ENCODE measurements at places on chromosomes 1 and 21.

DNA sequence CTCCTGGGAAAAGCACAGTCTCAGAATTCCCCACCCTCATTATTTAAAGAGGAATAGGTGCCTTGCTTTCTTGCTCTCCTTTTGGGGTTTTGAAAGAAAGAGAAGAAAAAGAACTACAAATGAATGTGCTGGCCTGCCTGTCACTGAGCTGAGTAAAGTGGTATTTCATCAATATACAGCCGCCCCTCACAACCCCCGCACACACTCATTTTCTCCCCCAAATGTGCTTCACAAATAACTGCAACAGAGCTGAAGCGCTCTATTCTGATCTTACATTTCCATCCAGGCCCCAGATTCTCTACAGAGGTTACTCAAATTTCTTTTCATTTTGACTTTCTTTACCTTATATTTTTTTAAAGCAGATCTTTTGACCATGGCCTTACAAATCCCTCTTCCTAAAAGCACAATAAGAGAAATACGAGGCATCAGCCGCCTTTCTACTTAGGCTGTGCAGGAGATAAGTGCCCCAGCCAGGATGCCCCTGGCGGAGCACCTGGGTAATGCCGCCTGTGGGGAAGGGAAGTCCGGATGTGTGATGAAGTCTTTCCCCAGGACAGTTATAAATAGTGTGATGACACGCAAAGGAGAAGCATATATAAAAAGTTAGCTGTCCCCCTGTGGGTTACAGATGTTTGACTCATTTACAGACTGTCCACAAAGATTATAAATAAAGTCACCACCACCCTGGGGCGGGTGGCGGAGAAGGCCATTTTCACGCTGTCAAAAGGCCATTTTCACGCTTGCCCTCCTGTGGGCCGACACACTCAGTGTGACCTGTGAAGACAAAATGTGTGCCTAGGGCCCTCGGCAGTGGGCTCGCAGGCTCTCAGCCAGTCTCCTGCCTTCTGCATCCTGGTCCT is 6.5 kb downstream of the KCNN3 start:
- peak; percentile 15 for DNase-seq

DNA sequence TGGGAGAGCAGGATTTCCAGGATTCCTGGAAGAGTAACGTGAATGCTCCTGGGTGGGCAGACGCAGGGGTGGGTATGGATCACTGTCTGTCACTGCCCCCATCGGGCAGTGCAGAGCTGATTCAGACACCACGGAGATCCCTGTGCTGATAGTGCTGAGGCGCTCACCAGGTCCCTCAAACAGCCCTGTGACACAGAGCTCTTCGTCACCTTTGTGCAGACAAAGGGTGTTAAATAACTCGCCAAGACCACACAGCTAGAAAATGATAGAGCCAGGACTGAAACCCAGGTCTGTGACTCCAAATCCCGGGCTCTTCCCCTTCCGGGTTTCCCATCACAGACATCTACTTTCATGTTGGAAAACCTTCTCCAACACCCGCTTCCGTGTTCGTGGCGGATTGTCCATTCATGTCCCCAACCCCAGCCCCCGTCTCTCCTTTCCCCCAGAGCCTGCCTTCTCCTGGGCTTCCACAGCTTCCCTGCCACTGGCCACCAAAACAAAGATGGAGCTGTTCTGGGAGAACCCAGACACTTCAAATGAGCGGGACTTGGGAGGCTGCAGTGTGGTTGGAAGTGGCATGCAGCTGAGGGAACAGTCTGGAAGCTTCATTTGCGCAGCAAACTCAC is 2.6 kb downstream of the EFHD2 start:
- no peak for DNase-seq

GRCh38 chr1:86380257-86380861 is 15.8 kb downstream of the ODF2L start:
- peak; percentile 67 for DNase-seq

DNA sequence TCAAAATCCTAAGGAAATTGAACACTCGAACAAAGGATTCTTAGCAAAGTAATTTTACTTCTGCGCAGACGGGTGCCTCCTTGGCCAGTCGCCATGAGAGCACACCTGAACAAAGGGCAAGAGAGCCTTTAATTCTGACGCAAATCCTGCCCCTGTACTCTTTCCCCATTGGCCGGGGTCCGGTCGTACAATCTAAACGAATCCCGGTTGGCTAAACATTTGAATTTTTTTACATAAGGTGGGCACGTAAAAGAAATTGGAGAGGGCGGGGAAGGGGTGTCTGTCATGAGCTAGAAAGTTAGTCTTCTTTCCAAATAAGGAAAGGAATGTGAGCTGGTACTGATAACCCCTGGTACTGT is 8.2 kb upstream of the IL22RA1 start:
- DNase-seq = no peak

- no peak for DNase-seq
Measured at GRCh38 chr1:60664086-60664625, 418.2 kb upstream of the NFIA start.

- no peak for DNase-seq
Measured at GRCh38 chr1:92708368-92708950, 76.4 kb downstream of the EVI5 start.

GRCh38 chr1:102529446-102529845 is 532.7 kb upstream of the OLFM3 start:
- no peak for DNase-seq

GRCh38 chr1:217539510-217539909 is 91.4 kb downstream of the GPATCH2 start:
- DNase-seq = no peak

- DNase-seq = peak; percentile 93
Measured at GRCh38 chr1:12184008-12184681, 17.4 kb downstream of the TNFRSF1B start.

- DNase-seq = no peak
Measured at GRCh38 chr21:42093991-42094421, 22.9 kb downstream of the UMODL1 start.

DNA sequence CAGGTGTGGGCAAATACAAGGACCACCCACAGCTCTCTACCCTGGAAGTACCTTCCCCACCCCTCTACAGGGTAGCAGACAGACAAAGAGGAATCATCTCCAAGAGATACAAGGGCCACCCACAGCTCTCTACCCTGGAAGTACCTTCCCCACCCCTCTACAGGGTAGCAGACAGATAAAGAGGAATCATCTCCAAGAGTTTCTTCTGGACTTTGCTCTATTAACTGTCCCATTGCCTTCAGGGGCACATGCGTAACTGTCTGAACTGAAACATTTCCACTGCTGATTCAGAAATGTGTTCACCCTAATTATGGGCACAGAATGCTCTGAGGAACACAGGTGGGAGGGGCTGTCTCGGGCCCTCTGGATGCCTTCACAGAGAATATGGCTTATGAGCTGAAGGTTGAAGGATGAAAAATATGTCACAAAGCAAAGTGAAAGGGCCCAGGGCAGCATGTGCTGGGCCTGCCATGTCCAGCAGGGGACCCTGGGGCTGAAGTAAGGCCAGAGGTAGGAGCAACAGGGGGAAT is 43.9 kb downstream of the ZNF281 start:
- DNase-seq = no peak

GRCh38 chr1:31216016-31216415 is 23.7 kb downstream of the NKAIN1 start:
- no peak for DNase-seq

GRCh38 chr1:13512472-13512871 is 1.3 kb downstream of the LRRC38 start:
- DNase-seq = no peak

DNA sequence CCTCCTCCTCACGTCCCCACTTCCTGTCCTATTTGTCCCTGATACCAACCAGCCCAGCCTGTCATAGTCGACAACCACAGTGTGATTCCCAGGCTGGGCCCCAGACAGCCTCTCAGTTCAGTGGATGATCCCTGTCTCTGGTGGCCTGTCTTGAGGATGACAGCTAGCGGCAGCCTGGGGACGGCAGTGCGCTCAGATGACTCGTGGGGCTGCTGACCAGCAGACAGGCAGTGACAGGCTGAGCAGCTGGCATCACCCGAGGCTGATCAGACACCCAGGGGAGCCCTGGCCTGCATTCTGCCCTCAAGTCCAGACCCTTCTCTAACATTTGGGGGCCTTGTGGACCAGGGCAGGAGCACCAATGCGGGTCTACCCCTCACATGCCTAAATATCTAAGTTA is 21.0 kb downstream of the NKAIN1 start:
- no peak for DNase-seq

DNA sequence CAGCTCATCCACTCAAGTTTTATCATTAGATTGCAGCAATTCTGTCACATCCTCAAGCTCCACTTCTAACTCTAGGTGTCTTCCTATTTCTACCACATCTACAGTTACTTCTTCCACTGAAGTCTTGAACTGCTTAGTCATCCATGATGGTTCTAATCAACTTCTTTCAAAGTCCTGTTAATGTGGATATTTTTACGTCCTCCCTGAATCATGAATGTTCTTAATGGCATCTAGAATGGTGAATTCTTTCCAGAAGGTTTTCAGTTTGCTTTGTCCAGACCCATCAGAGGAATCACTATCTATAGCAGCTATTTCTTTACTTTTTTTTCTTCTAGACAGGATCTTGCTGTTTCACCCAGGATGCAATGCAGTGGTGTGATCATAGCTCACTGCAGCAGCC is 78.0 kb upstream of the RNPC3 start:
- DNase-seq = no peak

DNA sequence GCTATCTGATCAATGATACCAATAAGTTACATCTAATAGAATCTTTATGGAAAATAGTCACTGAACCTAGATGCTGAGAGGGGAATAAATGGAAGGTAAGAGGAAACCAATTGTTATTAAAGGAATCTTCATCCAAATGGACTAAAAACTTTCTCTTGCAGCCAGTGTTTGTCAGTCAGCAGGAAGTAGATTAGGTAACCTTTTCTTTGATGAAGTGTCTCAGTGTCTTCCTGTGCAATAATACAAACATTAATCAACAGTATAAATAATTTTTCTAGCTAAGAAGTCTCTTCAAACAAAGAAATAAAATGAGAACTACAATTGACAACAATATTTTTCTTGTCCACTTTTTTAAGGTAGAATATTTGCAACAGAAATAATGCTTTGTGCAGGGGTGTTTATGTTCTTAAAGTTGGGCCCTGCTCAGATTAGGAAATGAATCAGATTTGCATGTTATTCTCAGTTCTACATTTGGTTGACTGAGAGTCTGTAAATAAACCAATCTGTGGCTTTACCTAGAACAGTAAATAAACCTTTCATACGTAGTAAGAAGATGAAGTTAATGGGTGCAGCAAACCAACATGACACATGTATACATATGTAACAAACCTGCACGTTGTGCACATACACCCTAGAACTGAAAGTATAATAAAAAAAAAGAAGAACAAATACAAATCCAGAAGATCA is 391.4 kb downstream of the MRPL39 start:
- no peak for DNase-seq

DNA sequence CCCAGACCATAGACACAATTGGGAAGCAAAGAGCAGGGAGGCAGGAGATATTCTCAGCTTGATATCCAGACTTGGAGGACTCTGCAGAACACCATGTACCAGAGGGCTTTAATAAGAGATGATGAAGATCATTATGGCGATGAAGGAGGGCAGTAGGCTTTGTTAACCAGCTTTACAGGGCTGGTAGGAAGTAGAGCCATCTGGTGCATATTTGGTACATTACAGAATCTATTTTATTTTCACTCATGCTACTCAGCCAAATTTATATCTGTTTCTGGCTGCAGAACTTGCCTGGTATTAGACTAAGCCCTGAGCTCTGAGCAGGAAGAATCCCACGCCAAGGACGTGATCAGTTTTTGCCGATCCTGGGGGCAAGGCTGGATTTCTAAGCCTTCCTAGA is 61.8 kb upstream of the SYT6 start:
- no peak for DNase-seq

DNA sequence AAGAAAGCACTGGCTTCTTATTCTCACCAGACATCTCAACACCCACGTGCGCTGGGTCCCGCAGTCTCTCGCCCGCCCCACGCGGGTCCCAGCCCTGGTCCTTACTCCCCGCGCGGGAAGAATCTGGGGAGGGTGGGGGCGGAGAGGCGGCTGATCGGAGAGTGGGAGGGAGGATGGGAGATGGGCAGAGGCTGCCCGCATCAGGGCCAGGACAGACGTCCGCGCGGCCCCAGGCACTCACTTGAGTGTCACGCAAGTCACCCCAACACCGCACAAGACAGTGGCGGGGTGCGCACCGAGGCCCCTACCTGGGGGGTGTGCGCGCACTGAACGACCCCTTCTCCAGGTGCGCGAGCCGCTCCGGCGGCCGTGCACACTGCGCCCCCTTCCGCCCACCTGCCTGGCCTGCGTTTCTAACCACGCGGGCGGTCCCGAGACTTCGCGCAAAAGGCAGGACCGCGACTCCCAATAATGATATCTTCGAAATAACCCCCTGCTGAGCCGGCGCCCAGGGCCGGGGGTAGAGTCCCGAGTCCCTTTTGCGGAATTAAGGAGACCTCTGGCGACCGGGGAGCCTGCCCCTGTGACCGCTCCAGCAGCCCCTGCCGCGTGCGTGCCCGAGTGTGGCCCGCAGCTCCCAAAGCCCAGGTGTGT is 6.0 kb upstream of the SIM2 start:
- no peak for DNase-seq

DNA sequence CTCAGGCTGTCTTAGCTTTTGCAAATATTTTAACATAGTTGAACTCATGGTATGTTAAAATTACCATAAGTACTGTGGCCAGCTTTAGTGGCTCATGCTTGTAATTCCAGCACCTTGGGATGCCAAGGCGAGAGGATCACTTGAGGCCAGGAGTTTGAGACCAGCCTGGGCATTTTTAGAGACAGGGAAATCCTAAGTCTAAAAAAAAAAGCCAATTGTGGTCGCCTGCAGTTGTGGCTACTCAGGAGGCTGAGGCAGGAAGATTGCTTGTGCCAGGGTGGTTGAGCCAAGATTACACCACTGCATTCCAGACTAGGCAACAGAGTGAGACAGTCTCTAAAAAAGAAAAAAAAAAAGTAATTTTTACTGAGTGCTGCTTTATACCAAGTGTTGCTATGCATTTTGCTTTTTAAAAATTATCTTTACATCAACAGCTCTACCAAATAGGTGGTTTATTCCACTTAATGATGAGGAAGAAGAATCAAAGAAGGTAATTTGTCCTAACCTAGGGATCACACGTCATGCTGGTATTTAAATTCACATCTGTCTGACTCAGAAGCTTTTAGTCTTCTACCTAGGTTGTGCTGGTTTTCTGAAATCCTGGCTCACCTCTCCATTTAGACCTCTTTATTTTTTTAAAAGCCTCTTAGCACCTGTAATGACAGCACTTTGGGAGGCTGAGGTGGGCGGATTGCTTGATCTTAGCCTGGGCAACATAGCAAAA is 16.8 kb downstream of the PPP1R12B start:
- DNase-seq = no peak

DNA sequence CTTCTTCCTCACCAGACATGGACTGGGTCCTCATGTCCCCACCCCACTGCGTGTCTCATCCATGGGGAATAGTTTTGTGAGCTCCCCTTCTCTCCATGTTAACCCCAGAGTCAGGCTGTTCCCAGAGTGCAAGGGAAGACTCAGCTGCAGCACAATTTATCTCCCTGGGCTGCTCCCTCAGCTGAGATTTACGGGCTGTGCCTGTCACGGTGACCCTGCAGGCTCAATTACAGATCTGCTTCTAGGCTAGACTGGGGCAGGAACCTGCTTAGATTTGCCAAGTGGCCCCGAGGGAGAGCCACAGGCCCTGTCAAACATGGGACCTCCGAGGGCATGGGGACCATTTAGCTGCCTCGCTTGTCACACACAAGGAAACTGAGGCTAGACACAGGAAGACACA is 37.8 kb downstream of the CDCP2 start:
- DNase-seq = no peak

Measured in inflammatory macrophage (primary cell).